ENCODE measurements at places on chromosomes 4 and X.
A peak's percentile ranks its signal among the peaks of the same experiment; 100 is the strongest.

GRCh38 chr4:1171311-1172227, 814 bp downstream of the SPON2 start:
- no peak for DNase-seq

GRCh38 chr4:47017494-47017893, 13.9 kb upstream of the GABRB1 start:
- no peak for DNase-seq

DNA sequence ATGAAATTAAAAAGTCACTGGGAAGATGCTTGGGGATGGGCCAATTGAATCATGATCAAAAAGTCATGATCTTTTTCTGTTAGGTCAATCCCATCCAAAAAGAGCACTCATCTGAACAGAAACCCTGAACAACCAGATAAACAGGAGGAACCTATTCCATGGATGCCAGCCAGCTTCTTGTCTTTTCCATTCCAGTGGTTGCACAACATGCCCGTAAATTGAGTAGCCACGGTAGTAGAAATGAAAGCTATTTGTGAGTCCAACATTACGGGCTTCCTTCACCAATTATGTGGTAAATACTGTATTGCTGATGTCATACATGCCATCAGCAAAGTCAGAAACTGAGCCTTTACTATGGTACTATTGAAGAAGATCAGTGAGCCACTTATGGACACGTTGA, 982.4 kb upstream of the HS3ST1 start:
- DNase-seq, result no peak

DNA sequence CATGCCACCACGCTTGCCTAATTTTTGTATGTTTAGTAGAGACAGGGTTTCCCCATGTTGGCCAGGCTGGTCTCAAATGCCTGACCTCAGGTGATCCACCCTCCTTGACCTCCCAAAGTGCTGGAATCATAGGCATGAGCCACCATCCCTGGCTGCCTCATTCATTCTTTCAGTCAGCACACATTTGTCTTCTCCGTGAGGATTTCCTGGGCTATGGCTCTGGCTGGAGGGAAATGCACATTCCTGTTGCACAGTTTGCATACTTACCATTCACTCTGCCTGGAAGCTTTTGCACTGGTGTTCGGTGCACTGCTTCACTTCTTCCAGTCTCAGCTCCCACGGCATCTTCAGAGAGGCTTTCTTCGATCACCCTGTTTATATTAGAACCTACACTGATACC, 267.8 kb downstream of the STIM2 start:
- DNase-seq, result no peak

DNA sequence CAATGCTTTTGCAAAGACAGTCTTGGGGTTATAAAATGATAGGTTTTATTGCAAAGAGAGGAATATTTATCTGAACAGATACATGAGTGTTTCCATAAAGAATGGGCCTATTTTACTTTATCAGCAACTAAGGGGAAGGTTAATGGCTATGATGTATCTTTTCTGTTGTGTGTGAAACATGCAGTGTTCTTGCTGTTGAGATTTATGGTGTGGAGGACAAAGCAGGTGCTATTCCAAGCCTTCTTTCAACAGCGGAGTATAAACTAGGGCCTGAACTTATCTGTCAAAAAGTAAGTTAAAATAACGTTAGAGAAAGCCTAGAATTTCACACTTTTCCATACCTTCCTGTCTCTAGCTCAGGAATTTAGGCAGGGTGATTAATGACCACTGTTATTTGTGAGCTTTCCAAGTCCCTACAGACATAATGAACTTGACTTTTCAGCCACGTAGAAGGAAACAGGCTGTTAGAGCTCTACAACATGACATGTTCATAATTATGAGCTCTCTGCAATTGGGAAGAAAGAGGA, 411.4 kb downstream of the IL1RAPL1 start:
- DNase-seq, result no peak

- no peak for DNase-seq
These were observed 112.1 kb downstream of the MGST2 start for GRCh38 chr4:139777757-139778156.

DNA sequence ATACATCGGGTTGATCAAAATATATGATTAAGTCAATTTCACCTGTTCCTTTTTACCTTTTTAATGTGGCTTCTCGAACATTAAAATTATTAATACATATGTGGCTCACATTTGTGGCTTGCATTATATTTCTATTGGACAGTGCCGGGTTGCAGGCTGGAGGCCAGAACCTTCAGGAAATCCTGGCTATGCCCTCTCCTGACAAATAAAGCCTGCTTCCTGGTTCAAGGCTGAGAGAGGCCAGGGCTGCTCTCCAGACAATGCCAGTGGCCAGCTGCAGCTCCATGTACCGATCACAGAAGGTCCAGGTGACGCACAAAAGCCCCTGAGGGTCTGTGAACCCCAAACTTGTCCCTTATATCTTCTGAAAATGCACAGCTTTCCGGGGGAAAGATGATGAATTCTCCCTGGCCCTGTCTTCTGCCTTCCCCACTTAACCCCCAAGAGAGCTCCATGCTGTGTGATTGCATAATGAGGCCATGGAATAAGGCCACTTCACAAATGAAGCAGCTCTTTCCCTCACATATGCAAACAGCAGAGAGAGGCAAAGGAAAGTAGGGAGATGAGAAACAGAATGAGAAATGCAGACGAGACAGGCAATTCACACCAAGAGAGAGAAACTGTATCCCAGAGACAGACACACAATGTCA, 241.2 kb downstream of the BCOR start:
- no peak for DNase-seq

GRCh38 chr4:2689825-2690700, 66.1 kb downstream of the TNIP2 start:
- no peak for DNase-seq

DNA sequence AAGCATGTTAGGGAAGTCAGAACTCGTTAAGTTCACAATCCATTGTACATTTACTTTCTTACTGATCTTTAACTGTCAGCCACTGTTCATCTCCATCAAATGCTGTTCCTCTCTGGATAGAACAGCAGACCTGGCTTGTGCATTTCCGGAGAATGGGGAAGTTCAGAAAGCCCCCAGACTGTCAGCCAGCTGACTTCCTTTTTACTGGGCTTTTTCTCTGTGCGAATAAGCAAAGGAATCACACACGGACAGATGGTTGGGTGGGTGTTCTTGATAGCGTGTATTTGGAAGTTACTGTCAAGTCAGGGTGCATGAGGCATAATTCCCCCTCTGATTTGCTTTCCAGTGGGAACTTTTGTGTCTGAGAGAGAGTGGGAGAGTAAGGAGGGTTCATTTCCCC, 56.8 kb downstream of the TSPAN7 start:
- peak; percentile 14 for DNase-seq

DNA sequence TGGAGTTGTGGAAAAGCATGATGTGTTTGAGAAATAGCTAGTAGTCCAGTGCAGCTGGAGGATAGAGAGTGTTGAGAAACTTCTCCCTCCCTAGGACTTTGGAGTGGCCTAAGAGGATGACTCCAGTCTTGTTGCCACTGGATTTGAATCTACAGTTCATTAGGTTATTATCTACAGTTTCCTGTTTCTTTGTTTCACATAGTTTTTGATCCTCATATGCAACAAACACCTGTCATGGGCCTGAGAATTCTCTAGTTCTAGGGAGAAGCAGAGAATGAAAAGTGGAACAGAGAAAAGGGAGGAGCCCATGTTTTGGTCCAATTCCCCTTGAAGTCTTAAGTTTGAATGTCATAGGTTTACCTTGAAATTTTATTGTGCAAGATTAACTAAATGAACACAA, 73.6 kb upstream of the TBC1D9 start:
- no peak for DNase-seq

- DNase-seq, result no peak
These were observed 63.2 kb downstream of the HHIP start for GRCh38 chr4:144709159-144709558.

DNA sequence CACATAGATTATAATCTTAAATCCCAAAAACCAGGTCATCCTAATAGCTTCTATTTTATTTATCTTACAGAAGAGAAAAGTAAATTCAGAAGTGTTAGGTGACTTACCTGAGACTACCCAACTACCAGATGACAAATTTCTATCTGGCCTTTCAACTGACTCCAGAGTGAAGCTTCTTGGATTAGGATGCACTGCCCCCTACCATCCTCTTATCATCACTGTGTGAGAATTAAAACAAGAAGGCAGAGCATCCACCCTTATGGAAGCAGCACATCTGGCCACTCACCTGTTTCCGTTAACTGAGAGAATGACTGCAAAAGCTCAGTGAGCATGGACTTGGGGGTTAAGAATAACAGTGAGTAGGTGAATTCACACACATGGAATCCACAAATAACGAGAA, 502.6 kb upstream of the TECRL start:
- no peak for DNase-seq

DNA sequence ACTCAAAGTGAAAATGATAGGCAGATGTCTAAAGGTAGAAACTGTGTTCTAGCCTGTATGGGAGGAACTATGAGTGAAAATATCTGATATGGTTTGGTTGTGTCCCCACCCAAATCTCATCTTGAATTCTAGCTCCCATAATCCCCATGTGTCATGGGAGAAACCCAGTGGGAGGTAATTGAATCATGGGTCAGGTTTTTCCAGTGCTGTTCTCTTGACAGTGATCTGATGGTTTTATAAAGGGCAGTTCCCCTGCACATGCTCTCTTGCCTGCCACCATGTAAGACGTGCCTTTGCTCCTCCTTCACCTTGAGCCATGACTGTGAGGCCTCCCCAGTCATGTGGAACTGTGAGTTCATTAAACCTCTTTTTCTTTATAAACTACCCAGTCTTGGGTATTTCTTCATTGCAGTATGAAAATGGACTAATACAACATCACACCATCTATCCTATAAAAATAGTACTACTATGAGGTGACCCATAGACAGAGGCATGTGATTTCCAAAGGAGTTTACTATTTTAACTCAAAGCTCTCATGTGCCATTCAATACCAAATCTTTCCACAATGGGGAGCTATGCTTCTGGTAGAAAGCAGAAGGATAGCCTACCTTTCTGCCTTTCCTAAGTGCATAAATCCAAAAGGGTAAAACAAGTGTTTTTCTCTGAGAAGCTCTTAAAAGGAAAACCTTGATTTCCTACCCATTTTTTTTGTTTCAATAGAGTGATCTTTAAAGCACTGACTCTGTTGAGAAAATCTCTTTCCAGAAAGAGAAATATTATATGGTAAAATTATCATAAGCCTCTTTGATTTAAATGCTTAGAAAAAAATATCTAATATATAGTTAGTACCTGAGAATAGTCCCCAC, 38.8 kb downstream of the SEC31A start:
- DNase-seq, result peak; percentile 2

DNA sequence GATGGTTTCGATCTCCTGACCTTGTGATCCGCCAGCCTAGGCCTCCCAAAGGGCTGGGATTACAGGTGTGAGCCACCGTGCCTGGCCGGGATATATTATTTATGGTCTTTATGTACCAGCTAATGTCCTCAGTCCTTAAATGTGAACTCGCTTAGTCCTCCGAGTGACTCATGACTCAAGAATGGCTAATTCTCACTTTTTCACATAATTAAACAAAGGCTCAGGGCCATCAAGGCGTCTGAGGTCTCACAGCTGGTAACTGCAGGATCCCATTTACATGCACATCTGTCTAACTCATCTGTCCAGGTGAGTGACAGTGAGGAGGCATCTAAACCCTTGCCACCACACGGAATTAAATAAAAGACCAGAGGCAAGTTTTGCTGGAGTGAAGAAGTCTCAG, 73.5 kb downstream of the HS3ST1 start:
- no peak for DNase-seq

GRCh38 chrX:97602465-97603258, 719.0 kb downstream of the RPA4 start:
- no peak for DNase-seq

DNA sequence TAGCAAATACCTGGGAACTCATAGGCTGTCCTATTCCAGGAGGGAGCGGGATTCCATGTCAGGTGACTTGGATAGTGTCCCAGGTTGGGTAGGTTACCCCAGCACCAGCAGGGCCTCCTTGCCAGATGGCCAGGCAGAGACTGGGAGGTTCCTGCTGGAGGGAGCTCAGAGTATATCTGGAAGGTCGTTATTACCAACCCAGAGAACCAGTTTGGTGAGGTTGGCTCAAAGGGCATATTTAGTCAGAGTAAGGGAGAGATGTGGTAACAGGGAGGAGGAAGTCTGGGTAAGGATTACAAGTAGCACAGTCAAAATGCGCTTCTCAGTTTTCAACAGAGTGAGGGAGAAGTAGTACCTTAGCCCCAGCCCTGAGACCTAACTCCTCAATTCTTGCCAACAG, 53.3 kb upstream of the LNX1 start:
- DNase-seq, result peak; percentile 27

- no peak for DNase-seq
These were observed 3.1 kb upstream of the SLC6A8 start for GRCh38 chrX:153684467-153685155.

GRCh38 chr4:123503698-123504363, 107.2 kb downstream of the SPRY1 start:
- DNase-seq, result no peak

GRCh38 chrX:142671036-142671435, 354.7 kb upstream of the SPANXN4 start:
- DNase-seq, result no peak

- DNase-seq, result peak; percentile 33
These were observed 5.5 kb downstream of the ATP10D start for GRCh38 chr4:47490550-47490949.

- DNase-seq, result no peak
These were observed 29.2 kb downstream of the LGI2 start for GRCh38 chr4:25001509-25001908.

DNA sequence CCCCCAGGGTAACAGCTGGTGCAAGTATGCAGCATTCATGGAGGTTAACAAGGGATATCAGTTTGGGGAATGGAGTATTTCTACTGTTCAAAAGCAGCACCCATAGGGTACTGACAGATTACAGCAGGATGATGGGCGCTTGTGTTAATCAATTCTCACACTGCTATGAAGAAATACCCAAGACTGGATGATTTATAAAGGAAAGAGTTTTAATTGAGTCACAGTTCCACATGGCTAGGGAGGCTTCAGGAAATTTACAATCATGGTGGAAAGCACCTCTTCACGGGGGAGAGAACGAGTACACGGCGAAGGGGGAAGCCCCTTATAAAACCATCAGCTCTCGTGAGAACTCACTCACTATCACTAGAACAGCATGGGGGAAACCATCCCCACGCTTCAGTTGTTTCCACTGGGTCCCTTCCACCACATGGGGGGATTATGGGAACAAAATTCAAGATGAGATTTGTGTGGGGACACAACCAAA, 64.1 kb downstream of the TNIP2 start:
- no peak for DNase-seq

DNA sequence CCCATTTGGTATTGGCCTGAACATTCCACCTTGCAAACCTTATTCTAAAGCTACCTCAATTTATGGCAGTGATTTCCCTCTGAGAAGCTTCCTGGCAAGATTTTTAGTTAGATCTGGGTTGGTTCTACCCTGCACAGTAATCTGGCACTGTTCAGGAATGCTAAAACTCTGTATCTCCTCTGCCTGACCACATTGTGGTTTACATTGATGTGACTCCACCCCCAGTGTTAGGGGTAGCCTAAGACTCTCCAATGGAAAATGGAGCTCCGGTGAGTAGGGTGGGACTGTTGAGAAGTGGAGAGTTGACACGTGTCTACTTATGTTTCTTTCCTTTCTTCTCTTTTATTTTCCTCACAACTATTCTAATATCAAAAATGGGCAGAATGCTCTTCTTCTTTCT, 45.4 kb downstream of the BMPR1B start:
- no peak for DNase-seq

GRCh38 chrX:23344238-23344903, 9.7 kb downstream of the PTCHD1 start:
- no peak for DNase-seq

GRCh38 chr4:7912826-7913225, 26.8 kb downstream of the AFAP1 start:
- no peak for DNase-seq

GRCh38 chr4:19472666-19473065, 779.0 kb upstream of the SLIT2 start:
- DNase-seq, result no peak

- no peak for DNase-seq
These were observed 77.0 kb downstream of the LRP2BP start for GRCh38 chr4:185318679-185319078.
